ENCODE measurements at places on chromosomes 7 and 10.

DNA sequence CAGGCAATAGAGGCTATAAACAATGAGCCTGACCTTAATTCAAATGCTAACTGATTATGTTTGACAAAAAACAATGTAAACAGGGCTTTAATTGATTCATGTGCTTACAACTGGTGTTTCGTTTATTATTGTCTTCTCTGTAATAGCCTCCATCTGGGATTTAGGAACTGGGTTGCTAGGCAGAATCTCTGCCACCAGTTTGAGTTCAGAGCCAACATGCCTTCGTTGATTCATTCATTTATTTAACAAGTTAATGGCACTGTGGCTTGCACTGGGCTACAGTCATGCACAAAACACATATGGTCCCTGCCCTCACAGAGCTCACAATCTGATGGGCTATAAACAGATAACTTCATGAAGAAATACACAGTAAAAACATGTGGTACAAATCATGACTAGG, 19.6 kb upstream of the CDHR3 start:
- no peak for DNase-seq

DNA sequence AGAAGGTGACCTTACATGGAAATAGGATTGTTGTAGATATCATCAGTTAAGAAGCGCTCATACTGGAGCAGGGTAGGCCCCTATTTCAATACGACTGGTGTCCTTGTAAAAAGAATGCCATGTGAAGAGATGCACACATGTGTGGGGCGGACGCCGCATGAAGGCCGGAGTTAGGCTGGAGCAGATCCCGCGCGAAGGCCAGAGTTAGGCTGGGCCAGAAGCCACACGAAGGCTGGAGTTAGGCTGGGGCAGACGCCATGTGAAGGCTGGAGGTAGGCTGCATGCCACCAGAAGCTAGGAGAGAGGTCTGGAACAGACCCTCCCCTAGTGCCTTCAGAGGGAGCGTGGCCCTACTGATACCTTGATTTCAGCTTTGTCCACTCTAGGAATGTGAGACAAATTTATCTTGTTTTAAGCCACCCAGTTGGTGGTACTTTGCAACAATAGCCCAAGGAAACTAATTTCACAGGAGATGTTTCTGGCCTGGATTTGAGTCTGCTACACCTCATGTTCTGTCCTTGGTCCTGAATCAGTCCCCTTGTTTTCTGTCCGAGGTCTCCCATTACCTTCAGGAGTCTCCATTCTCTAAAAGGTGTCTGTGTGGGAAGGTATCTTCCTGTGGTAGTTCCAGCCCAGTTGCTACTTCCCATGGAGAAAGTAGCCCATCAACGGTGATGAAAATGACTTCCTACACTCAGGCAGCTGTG, 585.8 kb downstream of the LRMDA start:
- DNase-seq, result no peak

DNA sequence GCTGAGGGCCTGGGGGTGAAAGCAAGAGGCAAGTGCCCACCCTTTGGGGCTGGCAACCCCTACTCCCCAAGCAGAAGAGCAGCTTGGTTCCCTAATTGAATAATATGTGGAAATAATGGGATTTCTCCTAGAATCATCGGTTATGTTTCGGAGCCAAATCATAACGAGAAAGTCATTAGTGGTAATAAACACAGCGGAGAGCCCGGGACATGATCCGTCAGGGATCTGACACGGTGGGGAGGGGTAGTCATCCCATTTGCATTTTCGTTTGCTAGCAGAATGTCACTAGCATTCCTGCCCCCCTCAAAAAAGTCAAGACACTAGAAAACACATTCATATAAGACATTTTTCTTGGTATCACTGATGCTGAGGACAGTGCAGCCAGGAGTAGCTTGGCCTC, 140.4 kb downstream of the CDH23 start:
- no peak for DNase-seq

- no peak for DNase-seq
These were observed 206.0 kb upstream of the MDFIC start for GRCh38 chr7:114715907-114716306.

DNA sequence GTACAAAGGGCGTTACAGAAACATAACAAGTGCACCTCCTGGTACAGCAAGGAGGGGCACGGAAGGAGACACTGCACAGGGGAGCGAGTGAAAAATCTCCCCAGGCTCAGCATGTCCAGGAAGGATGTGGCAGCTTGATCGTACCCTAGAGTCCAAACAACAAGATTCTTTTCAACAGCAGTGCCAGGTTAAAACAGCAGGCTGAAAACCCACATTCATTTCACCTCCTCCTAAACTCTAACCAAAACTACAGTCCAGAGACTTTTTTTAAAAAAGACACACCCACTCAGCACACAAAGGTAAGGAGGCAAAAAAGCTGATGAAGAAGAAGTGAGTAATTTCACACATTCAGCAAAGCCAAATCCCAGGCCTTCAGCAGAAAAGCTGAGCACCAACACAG, 138.8 kb downstream of the SFMBT2 start:
- DNase-seq, result no peak

GRCh38 chr10:62761115-62761514, 43.4 kb upstream of the ADO start:
- peak; percentile 29 for DNase-seq

GRCh38 chr7:120856621-120857352, 1.2 kb downstream of the TSPAN12 start:
- peak; percentile 64 for DNase-seq
